ENCODE measurements at places on chromosomes 4 and X.

- DNase-seq: no peak
Observed at GRCh38 chr4:146229406-146229805, 15.1 kb downstream of the REELD1 start.

- DNase-seq: no peak
Observed at GRCh38 chr4:106245176-106245575, 70.8 kb downstream of the TBCK start.

- DNase-seq: no peak
Observed at GRCh38 chr4:178349601-178350000, 907.4 kb upstream of the AGA start.

- no peak for DNase-seq
Observed at GRCh38 chrX:111896148-111896547, 20.2 kb downstream of the TRPC5OS start.

DNA sequence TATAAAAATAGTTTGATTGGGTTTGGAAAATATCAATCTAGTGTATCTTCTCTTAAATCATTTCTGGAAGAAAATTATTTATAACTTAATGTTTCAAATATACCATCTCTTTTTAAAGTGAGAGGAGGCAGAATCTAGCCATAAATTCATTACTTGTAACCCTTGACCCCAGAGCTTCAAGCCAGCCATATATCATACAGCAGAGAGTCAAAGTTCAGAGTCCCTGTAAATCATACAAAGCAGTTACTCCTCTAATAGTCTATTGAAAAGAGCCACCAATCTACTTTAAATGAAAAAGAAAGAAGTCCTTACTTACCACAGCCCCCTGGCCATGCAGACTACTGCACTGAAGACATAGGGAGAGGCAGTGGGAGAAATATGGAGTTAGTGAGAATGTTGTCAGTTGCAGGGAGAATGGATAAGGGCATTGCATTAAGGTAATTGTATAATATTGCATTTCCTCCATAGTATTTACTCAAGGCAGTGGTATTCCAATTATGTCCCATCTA is 229.5 kb downstream of the NKX6-1 start:
- DNase-seq: no peak

- no peak for DNase-seq
Observed at GRCh38 chr4:177802162-177802561, 359.9 kb upstream of the AGA start.

DNA sequence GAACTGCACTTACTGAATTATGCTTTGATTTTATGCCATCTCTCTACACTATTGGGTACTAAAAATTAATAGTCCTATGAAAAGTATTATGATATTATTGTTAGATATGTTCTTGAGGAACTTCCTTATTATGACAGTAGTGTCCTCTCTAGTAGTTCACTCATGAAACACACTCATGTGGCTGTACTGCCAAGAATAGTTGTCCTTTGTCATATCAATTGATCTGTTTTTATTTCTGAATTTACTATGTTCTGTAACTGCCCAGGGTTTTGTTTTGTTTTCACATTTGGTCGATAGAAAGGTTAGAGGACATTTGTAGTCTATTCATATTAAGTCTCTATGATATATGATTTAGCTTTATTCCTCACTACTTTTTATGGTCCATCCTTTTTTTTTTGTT is 215.2 kb downstream of the PPARGC1A start:
- DNase-seq: no peak

- DNase-seq: no peak
Observed at GRCh38 chr4:60992037-60992436, 208.1 kb upstream of the ADGRL3 start.

GRCh38 chrX:132716006-132716405 is 227.2 kb upstream of the MBNL3 start:
- DNase-seq: no peak

DNA sequence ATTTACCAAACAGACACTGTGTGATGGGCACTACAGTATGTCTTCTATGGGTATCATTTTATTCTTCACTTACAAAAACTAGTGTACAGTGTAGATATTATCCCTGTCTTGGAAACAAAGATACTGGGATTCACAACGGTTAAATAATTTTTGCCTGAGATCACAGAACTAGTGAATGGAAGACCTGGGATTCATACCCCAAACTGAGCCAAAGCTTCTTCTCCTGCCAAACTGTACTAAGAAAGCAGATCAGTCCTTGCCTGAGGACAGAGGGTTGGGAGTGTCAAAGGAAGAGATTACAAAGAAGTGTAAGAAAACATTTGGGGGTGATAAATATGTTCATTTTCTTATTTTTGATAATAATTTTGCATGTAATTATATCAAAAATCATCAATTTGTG is 43.1 kb downstream of the PPA2 start:
- no peak for DNase-seq

All from activated CD4-positive, alpha-beta T cell treated with anti-CD3 and anti-CD28 coated beads, Interleukin-2, Interleukin-6, amounts not matched to agents 100 ng/mL and 50 ng/mL, durations not matched to agents 16 hours and 8 hours (primary cell).